ENCODE measurements at places on chromosomes 4 and X.

- DNase-seq: no peak
Observed at GRCh38 chr4:151661873-151662272, 98.9 kb downstream of the GATB start.

- no peak for DNase-seq
Observed at GRCh38 chrX:102339312-102340298, 92.6 kb downstream of the NXF2 start.

DNA sequence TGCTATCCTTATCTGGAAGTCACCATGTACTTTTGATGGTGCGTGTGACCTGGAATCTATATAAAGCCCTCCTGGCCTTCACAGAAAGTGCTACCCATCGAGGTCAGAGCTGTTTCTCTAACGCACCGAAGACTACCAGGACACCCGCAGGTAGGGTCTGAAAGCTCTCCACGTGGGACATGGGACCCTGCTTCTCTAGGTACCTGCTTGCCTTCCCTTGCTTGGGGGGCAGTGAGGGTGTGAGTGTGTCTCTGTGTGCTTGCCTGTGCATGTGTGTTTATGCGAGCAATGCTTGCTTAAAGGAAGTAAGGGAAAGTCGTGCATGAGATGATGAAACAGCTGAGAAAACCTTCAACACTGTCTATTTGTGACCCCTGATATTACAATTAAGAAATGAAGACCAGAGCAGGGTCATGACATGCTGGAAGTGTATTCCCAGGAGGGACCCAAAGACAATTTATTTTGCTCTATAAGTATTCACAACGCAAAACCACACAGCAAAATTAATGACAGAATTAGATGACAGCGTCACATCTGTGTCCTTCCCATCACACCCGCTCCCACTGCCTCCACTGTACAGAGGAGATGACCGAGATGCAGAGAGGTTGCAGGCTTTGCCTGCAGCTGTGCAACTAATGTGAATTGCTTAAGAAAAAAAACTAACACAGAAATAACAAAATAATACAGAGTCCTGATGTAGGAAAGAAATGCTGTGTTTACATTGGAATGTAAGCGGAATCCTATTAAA, 76.4 kb upstream of the HELT start:
- DNase-seq: no peak

GRCh38 chrX:22699581-22700091, 300.1 kb upstream of the DDX53 start:
- no peak for DNase-seq

DNA sequence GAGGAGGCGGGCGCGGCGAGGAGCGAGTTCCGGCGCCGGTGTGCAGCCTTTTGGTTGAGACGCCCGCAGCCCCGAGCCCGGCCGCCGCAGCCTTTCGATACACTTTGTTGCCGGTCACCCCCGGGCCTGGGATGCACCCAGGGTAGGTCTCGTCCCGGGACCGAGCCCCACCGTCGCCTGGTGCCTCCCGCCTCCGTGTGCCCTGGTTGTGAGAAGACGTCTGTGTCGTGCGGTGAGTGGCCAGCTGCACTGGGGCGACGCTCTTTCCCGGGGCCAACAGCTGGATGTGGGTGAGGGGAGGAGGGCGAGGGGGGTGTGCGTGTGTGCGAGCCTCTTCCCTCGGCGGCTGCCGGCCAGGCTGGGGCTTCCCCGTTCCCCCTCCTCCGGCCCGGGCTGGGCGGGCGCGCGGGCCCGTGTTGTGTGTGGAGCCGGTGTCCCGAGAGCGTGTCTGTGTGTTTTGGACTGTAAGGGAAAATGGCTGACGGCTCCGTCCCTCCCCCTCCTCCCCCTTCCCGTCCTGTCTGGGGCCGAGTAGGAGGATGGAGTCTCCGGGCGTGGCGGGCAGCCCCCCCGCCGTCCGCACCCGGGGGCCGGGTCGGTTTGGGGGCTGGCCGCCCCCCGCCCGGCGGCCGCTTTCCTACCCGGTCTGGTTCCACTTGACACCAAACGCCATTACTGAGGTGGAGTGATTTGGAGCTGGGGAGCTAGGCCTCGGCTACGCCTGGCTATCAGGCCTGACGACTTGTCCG, 807 bp downstream of the USP9X start:
- peak; percentile 7 for DNase-seq

GRCh38 chrX:13764765-13765164, 30.2 kb downstream of the OFD1 start:
- no peak for DNase-seq

DNA sequence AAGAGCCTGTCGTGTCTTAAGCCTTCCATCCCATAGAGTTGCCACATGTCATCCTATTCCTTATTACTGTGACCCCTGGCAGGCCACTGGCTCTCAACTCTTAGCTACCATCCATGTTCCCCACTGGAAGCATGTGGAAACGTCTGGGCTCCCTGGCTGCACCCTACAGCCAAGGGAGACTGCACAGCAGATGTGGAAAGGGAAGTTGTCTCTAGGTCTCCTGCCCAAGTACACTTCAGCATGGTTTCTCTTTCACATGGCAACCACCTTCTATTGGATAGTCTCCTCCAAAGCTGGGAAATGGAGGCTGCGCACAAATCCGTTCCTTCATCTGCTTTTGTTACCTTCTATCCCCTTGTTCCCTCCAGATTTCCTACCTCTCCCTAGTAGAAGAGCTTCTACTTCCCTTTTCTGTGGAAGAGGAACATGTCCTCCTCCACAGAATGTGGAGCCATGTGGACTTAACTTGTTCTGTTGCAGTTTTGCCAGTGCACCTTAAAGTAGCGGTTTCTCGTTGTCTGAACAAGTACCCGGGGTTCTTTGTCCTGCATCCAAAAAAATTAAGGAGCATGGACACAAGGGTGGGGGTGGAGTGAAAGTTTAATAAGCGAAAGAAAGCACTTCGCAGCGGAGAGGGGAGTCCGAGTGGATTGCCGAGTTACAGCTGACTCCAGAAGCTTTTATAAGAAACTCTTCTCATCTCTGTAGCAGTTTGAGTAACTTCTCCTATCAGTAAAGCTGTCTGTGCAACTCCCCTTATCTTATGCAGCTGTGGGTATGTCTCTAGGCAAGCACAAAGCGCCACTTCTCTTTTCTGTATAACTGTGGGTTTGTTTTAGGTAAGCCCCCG, 52.5 kb downstream of the HMGB2 start:
- no peak for DNase-seq

GRCh38 chr4:1053080-1053661, 41.7 kb downstream of the FGFRL1 start:
- DNase-seq: no peak

- no peak for DNase-seq
Observed at GRCh38 chr4:137226221-137226620, 306.1 kb downstream of the PCDH18 start.

DNA sequence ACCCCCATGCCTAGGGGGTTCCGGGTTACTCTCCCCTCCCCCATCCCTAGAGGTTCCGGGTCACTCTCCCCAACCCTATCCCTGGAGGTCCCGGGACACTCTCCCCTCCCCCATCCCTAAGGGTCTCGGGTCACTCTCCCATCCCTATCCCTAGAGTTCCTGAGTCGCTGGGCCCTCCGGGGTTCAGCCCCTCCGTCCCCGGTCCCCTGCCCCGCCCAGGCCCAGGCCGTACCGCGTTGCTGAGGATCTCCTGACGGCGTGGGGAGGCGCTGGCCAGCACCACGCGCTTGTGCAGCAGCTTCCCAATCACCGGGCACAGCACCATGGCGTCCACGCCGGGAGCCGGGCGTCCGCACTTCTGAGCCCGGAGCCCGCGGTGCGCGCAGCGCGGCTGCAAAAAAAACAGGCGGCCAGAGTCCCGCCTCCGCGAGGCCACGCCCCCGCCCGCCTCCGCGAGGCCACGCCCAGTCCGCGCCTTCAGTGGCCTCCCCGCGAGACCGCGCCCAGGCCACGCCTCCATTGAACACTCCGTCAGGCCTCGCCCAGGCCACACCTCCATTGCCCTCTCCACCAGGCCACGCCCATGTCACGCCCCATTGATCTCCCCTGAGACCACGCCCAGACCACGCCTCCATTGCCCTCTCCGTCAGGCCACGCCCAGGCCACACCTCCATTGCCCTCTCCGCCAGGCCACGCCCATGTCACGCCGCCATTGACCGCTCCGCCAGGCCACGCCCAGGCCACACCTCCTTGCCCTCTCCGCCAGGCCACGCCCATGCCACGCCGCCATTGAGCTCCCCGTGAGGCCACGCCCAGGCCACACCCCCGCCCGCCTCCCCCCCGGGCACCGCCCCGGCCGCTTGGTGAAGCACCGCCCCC, at the start of gene ASMTL:
Gene ASMTL, minus strand, starts transcription at position 394 of the 879 bp plus-strand sequence. Its CDS starts 69 bp downstream, at position 325.
- DNase-seq: peak; percentile 100

GRCh38 chr4:85940151-85940550, 419.7 kb downstream of the MAPK10 start:
- DNase-seq: no peak

DNA sequence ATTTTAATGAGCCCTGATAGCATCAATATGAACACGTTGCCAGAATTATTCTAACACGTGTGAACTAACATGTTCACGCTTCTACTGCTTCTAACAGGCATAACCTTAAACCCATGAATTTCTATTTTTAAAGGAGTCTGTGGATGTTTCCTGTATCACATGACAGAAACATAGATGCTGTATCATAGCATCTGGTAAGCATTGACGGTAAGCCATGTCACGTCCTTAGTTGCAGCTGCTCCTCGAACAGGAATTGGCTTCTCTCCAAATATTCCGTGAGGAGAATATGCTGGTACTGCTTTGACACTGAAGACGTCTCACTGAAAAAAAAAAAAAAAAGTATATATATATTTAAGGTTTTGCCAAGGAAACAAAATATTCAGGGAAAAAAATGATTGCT, 105.1 kb upstream of the MXRA5 start:
- no peak for DNase-seq

DNA sequence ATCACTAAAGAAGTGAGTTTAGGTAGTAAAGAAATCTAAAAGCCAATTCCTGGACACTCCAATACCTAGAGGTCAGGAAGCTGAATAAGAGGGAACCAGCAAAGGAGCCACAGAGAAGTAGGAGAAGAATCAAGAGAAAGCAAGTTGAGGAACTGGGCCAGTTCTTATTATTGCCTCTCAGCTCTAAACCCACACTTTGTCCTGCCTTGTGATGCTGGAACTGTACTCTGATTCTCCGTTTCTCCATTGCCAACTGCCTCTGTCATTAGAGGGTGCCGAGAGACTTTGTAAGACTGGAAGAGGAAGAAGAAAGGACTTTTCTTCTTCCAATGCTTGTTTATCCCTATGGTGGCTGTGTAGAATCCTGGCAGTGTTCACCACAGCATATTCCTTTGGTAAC, 38.6 kb downstream of the NSUN7 start:
- no peak for DNase-seq

GRCh38 chrX:43508694-43509093, 147.4 kb upstream of the MAOA start:
- DNase-seq: no peak

- DNase-seq: no peak
Observed at GRCh38 chrX:53631156-53631555, 55.4 kb downstream of the HUWE1 start.

DNA sequence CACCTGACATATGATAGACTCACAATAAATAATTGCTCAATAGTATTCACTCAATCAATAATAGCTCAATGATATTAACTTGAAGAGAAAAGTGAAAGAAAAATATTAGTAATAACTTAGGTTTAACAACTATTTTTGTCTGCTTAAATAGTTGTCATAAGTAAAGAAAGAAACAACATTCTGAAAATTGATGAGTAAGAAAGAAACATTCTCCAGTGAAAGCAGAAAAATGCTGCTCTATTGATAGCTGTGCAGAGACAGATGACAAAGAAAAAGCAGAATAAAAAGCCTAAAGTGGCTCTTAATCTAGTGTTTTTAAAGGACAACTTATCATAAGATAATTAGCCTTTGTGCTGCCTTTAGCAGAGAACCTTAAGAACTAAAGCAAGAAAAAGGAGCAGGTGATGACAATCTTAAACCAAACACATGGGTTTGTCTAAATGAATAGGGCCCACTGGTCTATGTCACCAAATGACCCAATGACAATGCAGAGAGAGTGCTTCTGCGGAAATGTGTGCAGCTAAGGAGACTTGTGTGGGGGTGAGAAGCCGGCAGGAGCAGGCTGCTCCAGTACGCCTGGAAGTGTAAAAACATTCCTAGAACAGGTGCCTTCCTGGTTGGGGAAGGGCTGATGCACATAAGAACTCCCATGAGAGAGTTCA, 13.2 kb downstream of the HS3ST1 start:
- no peak for DNase-seq

- DNase-seq: no peak
Observed at GRCh38 chr4:76514087-76514486, 79.1 kb downstream of the SHROOM3 start.

DNA sequence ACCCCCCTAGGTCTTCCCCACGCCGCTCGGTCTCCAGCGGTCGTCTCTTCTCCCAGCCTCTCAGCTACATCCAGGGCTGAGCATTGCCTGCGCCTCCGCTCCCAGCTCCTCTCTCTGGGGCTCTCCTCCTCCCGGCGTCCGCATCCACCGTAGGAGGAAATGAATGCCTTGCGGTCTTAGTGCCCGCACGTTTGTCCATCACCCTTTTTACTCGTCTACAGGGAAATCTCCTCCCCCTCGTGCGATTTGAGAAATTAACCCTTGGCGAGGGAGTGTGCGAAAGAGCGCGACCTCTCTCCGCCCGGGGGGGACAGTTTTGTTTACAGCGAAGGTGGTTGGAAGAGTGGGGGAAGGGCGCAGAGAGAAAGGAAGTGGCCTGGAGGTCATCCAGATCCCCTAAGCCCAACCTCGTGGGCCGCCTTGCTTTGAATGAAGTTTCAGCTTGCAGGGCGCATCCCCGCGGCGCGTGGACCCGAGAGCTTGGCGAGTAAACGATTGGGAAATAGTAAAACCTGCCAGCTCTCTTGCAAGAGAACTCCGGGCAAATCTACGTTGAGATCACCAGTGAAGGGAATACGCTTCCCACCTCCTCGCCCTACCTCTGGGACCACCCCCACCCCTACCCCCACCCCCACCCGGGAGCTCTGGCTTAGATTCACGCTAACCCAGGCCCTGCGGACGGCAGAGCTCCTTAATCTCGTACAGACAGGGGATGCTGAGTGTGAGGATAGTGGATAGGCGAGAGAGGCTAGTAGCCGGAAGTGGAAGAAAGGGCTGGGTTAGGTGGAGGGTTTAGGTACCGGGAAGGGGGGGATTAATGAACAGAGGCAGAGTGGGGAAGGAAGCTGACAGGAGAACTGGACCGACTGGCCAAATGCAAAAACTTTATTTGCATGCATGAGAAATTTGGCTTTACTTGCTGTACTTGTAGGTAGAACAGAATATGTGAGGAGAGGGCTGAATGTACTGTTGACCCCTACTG, at the start of gene ELOVL6:
Gene ELOVL6, minus strand, starts transcription at position 181 of the 982 bp plus-strand sequence. CDS start 280 bp downstream, outside the sequence.
- DNase-seq: no peak

- DNase-seq: no peak
Observed at GRCh38 chr4:86032476-86033022, 327.3 kb downstream of the MAPK10 start.

DNA sequence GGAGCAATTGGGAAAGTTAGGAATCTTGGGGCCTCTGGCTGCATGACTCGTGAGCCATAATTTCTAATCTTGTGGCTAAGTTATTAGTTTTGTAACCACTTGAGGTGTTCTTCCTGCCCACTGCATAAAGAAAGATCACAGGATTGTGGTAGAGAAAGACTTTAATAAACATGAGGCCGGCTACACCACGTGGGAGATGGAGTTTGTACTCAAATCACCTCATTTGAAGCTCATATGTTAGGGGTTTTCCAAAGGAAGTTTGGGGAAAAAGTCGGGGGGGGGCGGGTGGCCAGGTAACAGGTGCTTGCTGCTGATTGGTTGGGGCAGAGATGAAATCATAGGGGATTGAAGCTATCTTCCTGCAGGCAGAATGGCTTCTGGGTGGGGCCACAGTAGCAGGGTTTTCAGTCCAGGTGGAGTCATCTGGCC, 287.8 kb downstream of the ZNF674 start:
- DNase-seq: no peak

GRCh38 chr4:70280567-70280966, 38.2 kb downstream of the CSN3 start:
- no peak for DNase-seq

- no peak for DNase-seq
Observed at GRCh38 chrX:140744085-140744484, 34.5 kb downstream of the LINC00632 start.
